ENCODE measurements at places on chromosomes 7 and 10.

DNA sequence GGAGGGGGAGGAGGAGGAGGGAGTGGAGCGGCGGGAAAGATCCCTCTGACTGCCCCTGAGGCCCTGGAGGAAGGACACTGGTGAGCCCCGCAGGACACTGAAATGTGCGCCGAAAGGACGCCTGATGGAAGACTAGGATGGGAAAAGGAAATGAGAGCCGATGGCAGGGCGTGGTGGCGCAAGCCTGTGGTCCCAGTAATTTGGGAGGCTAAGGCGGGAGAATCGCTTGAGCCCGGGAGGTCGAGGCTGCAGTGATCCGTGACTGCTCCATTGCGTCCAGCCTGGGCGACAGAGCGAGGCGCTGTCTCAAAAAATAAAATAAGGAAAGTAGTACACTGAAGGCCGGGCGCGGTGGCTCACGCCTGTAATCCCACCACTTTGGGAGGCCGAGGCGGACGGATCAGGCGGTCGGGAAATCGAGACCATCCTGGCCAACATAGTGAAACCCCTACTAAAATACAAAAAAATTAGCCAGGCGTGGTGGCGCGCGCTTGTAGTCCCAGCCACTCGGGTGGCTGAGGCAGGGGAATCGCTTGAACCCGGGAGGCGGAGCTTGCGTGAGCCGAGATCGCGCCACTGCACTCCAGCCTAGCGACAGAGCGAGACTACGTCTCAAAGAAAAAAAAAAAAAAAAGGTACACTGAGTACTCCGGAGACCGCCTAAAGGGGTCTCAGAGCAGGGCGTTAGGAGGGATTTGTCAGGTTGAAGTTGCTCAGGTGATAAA lies 561 bp upstream of the HNRNPF start:
- peak; percentile 67 for DNase-seq

DNA sequence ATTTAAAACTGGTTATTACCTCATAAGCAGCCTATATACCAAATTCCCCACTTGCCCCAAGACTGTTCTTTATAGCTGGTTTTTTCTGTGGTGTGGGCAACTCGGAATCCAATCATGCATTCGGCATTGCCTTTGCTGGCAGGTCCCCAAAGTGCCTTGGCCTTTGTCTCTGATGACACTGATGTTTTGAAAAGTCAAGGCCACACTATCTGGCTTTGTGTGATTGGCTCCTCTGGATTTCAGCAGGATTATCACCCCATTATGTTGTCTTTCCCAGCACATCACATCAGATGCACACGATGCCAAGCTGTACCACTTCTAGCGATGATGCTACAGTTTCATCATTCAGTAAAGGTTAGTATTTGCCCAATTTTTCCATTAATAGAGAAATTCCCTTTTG lies 97.7 kb downstream of the USP6NL start:
- DNase-seq: no peak

GRCh38 chr7:44796034-44796503 lies 412 bp upstream of the PPIA start:
- DNase-seq: peak; percentile 87

DNA sequence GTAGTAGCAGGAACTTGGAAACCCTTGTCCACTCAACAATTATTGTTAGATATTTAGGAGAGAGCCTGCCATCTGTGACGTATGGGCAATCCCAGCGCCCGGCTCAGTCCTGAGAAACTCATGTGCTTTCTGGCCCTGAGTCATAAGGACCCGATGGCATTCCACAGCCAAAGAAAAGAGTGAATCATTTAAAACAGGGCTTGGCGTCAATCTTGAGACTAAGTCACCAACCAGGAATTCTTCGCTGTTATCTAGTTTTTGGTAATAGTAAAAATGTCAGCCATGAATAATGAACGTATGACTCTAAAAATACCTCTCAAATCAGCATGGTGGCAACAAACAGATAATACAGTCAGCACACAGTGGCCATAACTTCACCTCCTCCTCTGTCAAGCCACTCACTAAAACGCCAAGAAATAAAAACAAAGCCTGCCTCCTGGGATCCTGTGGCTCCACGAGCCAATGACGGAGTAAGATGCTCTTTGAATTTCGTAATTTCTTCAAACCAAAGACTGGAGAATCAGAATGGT lies 140.8 kb downstream of the ADAM12 start:
- DNase-seq: no peak

GRCh38 chr7:30451539-30452279 lies 26.9 kb downstream of the NOD1 start:
- no peak for DNase-seq

DNA sequence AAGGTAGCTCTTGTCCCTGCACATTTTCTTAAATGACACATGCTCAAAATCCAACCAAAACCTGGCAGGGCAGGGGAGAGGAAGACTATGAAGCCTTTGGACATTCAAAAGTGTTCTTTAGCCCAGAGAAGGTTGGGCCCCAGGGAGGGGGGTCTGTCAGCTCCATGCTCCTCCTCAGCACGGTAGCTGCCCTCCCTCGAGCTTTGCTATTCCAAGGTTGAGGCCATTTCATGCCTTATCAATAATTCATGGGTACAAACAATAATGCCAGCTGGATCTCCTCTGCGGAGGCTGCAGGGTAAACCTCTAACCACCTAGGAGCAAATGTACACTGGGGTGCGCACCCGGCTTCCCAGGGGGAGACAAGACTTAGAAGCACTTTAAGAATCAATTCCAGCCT lies 61.5 kb downstream of the SLIT1 start:
- peak; percentile 28 for DNase-seq

GRCh38 chr7:51078653-51079052 lies 238.0 kb downstream of the COBL start:
- no peak for DNase-seq

DNA sequence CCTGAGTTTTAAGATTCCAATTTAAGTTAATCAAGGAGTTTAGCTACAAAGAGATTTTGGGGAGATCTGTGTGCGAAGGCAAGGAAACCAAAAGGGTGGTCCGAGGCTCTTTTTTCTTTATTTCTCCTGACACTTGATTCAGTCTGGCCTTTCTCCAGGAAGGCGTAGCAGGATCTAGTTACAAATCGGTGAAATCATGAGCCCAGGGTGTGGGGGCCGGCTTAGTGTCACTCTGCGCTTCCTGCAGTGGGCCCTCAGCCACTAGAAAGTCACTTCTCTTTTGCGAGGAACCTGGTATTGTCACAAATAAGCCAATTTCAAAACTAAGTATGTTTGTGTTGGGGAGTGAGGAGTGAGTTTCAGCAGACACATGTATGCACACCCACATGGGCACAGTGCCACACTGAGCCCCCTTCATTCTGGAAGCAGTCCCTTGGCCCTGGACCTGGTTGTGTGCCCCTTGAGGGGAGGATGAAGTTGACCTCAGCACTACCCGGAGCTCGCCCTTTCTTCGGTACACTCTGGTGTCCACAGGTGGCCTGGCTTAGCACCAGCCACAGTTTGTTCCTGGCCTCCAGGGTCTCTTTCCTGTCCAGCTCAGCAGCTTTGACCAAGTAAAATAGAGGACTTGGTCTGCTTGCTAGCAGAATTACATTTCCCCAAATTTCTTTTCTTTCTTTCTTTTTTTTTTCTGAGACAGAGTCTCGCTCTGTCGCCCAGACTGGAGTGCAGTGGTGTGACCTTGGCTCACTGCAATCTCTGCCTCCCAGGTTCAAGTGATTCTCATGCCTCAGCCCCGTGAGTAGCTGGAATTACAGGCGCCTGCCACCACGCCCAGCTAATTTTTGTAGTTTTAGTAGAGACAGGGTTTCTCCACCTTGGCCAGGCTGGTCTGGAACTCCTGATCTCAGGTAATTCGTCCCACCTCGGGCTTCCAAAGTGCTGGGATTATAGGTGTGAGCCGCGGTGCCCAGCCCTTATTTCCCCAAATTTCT lies 84.0 kb upstream of the BTBD16 start:
- DNase-seq: no peak

GRCh38 chr10:89274928-89275327 lies 23.4 kb upstream of the LIPA start:
- no peak for DNase-seq

DNA sequence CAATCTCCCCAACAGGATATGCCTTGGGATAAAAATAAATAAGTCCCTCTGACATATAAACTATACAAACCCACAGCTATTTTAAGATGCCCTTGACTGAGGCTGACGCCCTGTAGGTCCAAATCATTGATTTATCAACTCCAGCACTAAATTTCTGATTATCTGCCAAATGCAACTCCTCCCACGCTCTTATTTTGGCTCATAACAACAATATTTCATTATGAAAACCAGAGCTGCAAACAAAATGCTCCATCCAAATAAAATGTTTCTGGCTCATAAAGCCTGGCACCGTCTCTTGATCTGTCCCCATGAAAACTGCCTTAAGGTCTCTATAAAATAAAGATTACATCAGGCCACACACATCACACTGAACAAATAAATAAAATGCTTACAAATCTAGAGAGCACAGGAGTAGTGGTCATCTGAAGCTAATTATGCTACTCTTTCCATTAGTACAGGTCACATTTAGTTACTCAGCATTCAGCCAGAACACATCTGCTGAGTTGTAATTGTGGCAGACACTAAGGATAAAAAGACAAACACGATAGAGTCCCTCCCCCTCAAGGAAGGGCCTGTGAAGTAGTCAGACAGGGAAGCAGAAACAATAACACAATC lies 28.8 kb downstream of the CACUL1 start:
- no peak for DNase-seq

GRCh38 chr7:859359-860030 lies 16.9 kb upstream of the GET4 start:
- DNase-seq: no peak

DNA sequence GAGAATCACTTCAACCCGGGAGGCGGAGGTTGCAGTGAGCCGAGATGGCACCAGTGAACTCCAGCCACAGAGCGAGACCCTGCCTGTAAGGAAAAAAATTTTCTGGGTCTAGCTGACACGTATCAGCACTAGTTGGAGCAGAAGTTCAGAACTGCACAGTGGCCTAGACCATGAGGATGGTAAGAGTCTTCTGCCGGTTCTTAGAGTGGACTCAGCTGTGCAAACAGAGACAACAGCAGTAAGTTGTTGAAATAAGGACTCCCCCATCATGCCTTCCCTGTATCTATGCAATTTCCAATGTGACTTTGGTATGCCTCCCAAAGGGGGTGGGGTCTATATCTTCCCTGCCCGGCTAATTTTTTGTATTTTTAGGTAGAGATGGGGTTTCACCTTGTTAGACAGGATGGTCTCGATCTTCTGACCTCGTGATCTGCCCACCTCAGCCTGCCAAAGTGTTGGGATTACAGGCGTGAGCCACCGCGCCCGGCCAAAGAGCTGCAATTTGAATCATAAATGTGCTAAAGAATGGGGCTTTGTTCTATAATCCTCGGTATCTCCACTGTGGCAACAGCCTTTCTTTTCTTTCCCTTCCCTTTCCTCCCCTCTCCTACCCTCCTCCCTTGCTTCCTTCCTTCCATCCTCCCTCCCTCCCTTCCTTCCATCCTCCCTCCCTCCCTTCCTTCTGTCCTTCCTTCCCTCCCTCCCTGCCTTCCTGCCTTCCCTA lies 14.5 kb upstream of the RNF216 start:
- DNase-seq: peak; percentile 30

All from NCI-H146 (cell line).